Cardiac septum (tissue), 1 donor: ENCODE measurements at places on chromosomes 7 and 10.

DNA sequence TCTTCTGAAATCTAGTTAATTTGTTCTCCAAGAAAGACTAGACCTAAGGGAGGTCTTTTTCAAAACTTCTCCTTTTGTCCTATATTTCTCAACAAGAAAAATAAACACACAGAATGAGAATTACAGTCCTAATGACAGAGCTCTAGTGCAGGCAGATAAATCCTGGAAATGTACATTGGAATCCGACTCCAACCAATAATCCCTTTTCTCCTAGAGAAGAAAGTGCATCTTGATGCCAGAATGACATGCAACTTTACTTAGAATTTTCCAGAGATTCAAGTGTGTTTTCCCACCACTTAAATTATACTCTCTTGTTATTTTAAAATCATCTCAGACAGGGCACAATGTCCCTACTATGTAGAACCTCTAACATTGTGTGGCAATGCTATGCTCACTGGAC is 68.2 kb downstream of the MET start:
- DNase-seq: no peak

DNA sequence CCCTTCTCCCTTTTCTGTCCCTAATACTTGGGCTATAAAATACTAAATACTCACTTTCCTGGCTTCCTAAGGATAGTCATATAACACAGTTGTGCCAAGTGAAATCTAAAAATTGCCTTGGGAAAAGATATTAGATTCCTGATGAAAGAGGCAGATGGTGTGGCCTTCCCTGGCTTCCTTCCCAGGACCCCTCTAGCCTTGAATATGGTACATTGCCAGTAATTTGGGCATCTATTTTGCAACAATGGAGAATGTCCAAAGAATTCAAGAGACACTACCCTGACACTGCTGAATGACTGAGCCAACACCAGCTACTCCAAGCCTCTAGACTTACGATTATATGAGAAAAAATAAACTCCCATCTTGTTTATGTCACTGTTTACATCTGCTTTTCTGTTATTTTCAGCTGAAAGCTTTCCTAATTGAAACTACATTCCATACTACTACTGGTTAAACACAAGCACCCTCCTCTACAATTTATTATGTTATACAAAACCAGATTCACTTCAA is 17.9 kb downstream of the COPG2 start:
- DNase-seq: no peak

GRCh38 chr7:138854115-138854645 is 56.2 kb upstream of the ATP6V0A4 start:
- no peak for DNase-seq

DNA sequence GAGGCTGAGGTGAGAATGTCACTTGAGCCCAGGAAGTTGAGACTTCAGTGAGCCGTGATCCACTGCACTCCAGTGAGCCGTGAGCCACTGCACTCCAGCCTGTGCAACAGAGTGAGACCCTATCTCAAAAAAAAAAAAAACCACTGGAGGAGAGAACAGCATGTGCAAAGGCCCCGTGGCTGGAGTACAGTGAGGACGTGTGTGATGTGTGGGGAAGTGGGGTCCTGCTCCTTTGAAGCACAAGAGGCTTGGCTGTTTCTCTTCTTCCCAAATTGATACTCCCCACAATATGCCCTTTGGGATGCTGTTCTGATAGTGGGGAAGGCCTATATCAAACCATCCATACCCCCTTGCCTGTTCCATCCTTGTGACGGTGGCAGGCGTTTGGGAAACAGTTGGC is 68.2 kb downstream of the C10orf105 start:
- DNase-seq: no peak

DNA sequence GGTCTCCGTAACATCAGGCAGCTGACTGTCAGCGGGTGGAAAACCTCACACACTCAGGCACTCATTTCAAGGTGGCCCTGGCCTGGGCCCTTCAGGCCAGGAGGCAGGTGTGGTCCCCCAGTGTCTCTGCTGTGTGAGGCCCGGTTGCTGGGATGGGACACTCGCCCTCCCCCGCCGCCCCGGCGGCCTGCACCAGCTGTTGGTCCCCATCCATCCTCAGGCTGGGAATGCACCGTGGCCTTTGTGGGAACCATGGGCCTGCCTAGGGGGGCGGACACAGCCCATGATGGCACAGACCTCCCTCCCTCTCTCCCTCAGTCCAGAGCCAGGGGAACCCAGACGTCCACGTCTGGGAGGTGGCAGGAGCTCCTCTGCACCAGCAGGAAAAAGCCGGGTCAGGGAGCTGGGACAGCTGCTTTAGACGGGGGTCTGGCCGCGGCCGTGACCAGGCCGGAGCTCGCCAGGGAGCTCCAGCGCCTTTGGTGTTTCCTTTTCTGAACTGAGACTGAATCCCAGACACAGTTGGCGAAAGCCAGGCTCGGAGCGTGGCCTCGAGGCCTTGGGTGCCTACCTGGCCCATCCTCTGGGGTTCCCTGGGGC is 15.7 kb downstream of the ADGRA1 start:
- no peak for DNase-seq

DNA sequence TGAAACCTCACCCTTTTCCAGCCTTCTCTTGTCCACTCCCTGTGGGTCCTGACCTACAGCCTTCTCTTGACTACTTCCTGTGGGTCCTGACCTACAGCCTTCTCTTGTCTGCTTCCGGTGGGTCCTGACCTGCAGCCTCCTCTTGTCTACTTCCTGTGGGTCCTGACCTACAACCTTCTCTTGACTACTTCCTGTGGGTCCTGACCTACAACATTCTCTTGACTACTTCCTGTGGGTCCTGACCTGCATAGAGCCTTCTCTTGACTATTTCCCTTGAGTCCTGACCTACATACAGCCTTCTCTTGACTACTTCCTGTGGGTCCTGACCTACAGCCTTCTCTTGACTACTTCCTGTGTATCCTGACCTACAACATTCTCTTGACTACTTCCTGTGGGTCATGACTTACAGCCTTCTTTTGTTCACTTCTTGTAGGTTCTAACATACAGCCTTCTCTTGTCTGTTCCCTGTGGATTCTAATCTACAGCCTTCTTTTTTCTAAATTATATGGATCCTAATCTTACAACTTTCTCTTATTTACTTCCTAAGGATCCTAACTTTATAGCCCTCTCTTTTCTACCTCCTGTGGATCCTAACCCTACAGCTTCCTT is 36.5 kb downstream of the C10orf71 start:
- DNase-seq: peak; percentile 14

DNA sequence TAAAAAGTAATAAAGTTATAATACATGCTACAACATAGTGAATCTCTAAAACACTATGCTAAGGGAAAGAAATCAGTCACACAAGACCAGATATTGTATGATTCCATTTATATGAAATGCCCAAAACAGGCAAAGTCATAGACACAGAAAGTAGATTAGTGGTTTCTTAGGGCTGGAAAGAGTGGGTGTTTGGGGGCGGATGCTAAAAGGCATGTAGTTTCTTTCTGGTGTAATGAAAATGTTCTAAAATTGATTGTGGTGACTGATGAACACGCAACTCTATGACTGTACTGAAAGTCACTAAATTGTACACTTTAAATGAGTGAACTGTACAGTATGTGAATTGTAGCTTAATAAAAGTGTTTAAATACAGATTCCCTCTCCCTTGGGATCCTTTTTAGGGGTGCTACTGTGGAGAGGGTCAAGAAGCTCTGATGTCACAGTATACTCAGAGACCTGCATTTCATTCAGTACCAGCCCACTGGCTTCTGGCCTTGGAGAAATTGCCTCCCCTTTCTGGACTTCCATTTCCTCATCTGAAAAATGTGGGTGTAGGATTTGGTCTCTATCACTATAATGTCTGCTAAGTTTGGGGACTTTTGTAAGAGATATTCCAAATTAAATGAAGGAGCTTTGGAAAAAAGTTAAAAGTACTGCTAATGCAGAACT is 46.4 kb downstream of the AOAH start:
- DNase-seq: no peak

- DNase-seq: no peak
These were observed 164.3 kb downstream of the BMPER start for GRCh38 chr7:34069676-34070075.

DNA sequence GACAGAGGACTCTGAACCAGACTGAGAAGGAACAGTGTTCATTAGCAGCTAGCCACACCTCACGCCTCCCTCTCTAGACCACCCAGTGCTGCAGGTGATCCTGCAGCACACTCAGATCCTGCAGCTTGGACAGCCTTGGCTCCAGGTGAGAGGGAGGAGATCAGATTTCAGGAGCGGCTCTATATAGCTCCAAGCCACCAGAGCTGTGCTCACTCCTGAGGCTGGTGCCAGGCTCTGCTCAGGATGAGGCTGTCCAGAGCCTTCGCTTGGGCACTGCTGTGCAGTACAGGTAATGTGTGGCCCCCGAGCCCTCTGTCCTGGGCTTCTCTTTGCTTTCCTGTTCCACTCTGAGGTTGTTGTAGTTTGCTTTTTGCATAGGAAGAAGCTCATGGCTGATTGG is 42.4 kb downstream of the C10orf120 start:
- DNase-seq: no peak

- DNase-seq: no peak
These were observed 32.1 kb upstream of the PSMG3 start for GRCh38 chr7:1601956-1602355.
